Activated CD4-positive, alpha-beta memory T cell treated with anti-CD3 and anti-CD28 coated beads for 36 hours (primary cell): ENCODE measurements at places on chromosomes 1 and 21.

GRCh38 chr1:101236516-101237228, at the start of gene S1PR1:
TSS of gene S1PR1 (plus strand) at chr1:101237019. CDS start at chr1:101238985, 1,966 bp downstream.
- peak; percentile 88 for DNase-seq

- peak; percentile 79 for DNase-seq
Measured at GRCh38 chr1:167455786-167456446, 62.4 kb downstream of the CD247 start.

DNA sequence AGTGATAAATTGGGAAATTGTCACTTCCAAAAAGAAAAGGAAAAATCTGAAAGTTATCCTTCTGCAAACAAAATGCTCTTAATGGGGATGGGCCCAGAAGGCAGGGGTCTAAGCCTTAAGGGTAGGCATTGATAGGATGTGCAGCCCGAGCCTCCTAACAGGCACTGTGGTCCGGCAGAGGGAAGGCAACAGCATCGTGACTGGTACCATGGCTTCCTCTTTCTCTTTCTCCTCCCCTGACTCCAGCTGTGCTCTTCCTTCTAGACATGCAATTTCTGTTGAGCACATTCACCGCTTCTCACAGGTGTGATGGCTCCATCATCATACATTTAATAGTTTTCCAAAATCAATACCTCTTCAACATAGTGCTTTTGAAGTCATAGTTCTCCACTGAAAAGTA, 91.5 kb downstream of the SELENOF start:
- DNase-seq, result no peak

DNA sequence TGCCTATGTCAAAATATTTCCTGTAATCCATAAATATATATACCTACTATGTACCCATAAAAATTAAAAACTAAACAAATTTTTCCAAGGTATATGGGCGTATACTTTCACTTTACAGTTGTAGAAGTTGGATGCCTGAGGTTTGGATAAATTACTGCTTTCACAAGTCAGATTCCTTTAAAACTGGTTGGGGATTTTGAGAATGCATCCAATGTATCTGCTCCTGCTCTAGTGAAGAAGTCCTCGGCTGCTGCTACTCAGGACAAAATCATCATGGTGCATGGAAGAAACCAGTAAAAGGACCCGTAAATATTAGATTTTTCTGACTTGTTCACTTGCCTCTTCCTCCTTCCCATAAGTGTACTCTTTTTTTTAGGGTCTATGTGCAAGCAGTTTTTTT, 841.1 kb downstream of the USP25 start:
- DNase-seq, result no peak

DNA sequence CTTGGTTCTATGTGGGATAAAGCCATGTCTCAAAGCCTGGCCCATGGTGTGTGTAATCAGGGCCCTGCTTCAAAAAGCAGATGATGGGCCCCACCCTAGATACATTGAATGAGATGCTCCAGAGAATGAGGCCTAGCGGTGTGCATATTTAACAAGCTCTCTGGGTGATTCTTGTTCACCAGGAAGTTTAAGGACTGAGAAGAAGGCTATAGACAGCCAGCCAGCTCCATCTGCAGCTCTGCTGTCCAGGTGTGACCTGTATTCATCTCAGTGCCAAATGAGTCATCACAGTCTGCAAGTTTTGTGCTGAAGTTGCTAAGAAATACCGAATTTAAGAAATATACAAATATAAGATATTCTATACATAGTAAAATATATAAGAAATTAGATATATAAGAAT, 182.0 kb upstream of the RUNX1 start:
- no peak for DNase-seq

GRCh38 chr1:99465176-99465900, 180.6 kb upstream of the PALMD start:
- no peak for DNase-seq

DNA sequence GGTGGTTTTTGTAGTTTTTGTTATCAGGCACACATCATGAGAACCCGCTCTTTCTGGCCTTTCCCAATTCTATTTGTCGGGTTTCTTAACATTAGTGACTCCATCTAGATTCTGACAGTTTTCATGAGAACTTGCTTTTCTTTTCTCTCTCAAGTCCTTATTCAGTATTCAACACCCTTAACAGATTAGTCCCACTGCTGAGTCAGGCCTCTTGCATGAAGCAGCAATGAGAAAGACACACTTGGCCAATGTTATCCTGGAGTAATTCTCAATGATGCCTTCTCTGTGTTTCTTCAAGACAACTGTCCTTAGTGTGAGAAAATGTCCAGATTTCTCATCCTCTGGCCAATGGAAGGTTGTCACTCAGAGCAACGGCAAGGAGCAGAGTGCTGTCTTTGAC, 11.3 kb downstream of the FMO2 start:
- no peak for DNase-seq

DNA sequence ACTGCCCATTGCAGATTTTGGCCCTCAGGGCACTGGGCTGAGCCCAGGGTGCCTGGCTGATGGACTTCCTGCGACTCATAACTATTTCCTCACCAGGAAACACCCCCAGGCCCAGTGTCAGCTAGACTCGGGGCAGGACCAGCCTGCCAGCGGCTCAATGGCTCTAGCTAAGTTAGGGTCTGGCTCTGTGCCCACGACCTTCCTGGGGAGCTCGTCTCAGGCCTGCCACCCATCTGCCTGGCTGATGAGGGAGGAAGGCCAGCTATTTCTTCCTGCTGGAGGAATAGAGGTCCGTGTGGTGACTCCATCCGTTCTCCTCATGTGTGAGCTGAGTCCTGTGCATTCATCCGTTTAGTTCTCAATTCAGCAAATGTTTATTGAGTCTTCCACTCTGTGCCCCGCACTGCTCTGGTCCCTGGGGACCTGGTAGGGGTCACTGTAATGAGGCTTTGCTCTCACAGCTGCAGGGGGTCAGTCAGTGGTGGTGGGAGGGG, 44.5 kb downstream of the KIRREL1 start:
- no peak for DNase-seq

DNA sequence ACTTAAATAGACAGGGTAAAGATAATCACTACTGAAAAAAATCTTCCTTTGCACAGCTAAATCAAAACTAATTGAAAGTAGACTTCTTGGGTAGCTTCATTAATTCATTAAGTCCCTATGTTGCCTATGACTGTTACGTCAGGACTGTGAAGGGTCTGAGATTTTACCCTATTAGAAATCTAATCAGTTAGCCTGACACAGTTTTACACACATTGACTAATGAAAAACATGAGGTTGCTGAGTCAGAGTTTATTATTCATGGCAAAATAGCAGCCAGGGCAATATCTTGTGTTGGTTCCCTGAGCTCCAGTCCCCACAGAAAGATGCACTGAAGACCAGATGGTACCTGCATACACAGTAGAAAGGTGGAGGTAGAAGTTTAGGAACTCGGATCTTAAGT, 262.5 kb upstream of the ZP4 start:
- no peak for DNase-seq

DNA sequence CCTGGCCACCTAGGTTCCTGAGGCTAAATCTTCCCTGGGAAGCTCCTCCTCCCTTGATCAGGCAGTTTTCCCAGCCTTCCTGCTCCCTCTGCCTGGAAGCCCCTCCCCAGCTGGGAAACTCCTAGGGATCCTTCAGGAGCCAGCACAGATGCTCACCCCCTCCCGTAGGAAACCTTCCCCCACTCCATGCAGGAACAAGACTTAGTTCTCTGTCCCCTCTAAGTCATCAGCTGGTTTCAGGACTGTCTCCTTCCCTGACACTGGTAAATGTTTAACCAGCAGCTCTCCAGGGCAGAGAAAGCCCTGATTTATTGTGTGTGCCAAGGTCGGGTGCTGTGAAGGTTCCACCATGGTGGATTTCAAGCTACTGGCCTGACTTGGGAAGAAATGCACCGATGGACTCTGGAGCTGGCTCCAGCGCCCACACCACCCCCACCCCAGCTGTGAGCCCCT, 25.0 kb downstream of the TTC39A start:
- DNase-seq, result no peak

GRCh38 chr21:21029164-21029563, 31.0 kb downstream of the NCAM2 start:
- DNase-seq, result no peak

DNA sequence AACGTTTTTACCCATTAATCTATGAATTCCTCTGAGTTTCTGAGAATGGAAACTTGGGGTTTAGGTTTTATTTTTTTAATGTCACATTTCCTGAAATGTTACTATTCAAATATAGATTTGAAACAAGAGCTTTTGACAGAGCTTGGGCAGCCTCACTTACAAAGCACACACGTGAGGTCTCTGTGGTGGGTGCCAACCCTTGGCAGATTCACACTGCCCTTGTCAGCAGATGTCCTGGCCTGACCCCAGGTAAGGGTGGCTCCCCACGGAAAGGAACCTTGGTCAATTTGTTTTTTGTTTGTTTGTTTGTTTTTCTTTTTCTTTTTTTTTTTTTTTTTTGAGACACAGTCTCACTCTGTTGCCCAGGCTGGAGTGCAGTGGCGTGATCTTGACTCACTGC, 53.5 kb downstream of the FAAP20 start:
- DNase-seq, result no peak

DNA sequence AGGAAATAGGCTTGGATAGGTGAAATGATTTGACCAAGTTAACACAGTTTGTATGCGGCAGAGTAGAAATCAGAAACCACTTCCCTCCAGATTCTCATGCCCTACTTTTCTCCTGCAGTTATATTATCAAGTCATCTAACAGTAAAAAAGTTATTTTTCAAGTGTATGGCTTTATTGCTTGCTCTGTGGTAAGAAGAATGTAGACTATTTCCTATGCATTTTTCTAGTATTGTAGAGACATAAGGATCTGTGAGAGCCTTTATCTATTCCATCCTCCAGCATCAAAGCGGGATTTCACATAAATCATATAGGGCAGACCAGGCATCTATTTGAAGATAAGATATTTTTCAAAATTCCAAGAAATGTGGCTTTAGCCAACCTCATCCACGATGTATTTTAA, 208.5 kb downstream of the TTLL7 start:
- DNase-seq, result no peak

GRCh38 chr1:77977989-77978292, 931 bp downstream of the FUBP1 start:
- no peak for DNase-seq

- peak; percentile 43 for DNase-seq
Measured at GRCh38 chr1:41493117-41493536, 8.6 kb upstream of the EDN2 start.

- DNase-seq, result no peak
Measured at GRCh38 chr1:213119794-213120193, 68.8 kb downstream of the RPS6KC1 start.

DNA sequence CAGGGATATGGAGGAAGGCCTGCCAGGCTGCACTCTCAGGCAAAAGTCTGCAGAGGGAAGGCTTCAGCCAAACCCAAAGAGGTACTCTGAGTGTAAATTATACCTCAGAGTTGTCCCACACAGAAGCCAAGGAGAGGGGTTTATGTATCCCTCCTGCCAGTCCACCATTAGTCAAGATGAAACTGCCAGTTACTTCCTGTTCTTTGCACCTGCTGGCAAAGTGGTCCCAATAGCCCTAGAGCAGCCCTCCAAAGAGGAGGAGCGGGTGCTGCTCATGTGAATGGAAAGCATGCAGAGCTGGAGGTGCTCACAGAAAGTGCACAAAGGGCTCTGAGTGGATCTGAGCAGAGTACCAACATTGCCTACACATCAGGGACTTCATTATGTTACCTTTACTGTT, 37.1 kb upstream of the MCOLN3 start:
- DNase-seq, result no peak

DNA sequence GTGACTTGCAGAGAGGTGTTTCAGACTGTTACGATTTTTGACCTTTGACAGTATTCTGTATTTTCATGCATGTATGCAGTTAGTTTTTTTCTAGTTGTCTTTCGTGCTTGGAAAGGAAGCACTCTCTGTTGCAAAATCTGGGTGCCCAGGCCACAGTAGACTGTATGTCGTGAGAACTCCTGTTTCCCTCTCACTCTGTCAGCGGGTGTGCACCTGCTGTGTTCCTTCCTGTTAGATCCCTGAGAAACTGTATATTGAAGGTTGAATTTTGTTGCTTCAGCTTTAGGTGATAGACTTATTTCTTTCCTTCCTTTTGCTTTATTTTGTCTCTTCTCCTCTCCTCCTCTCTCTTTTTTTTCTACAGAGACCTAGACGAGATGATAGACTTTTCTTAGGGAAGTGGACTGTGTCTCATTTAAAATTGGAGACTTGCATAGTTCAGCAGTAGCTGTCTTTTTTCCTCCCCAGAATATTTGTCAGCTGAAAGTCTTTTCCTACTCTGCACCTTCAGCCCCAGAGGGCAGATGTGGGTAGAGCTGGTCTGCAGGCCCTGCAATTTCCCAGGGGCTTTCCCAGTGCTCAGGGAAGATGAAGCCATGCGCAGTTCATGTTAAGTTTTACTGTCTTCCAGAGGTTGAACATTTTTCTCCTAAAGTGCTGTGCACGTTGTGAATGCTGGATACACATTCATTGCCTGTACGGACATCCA, 1.4 kb downstream of the TRAPPC10 start:
- DNase-seq, result peak; percentile 66

- DNase-seq, result no peak
Measured at GRCh38 chr1:26345718-26346117, 8.2 kb downstream of the CRYBG2 start.

GRCh38 chr1:95005584-95005983, 67.2 kb downstream of the ALG14 start:
- DNase-seq, result no peak

- no peak for DNase-seq
Measured at GRCh38 chr1:215290018-215290417, 207.5 kb downstream of the KCNK2 start.

- no peak for DNase-seq
Measured at GRCh38 chr1:1170215-1171091, 3.2 kb upstream of the TTLL10 start.

- no peak for DNase-seq
Measured at GRCh38 chr21:19433623-19434022, 1030.0 kb upstream of the TMPRSS15 start.

- no peak for DNase-seq
Measured at GRCh38 chr1:158838660-158839059, 7.5 kb downstream of the MNDA start.

DNA sequence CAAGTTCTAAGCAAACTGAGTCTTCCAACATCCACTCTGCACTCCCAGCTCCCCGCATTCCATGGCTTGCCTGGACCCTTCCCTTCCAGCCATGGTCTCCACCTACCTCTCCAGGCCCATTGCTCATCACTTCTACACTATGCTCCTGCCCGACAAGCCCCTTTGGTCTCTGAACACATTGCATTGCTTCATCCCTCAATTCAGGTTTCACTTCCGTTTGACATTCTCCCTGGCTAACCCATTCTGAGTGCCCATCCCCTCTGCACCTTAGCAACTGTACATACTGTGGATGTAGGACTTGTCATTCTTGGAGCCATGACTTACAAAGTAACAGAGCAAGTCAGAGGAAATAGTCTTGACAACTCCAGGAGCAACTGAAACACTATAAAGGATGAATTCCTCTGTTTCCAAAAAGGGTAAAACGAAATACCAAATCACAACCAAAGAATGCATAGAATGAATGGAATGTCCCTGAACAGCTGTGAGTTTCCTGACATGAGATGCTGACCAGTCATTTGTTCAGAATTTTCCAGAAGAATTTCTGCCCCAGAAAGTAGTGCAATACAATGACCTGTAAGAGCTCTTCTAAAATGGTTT, 66.7 kb downstream of the KCNJ6 start:
- no peak for DNase-seq

DNA sequence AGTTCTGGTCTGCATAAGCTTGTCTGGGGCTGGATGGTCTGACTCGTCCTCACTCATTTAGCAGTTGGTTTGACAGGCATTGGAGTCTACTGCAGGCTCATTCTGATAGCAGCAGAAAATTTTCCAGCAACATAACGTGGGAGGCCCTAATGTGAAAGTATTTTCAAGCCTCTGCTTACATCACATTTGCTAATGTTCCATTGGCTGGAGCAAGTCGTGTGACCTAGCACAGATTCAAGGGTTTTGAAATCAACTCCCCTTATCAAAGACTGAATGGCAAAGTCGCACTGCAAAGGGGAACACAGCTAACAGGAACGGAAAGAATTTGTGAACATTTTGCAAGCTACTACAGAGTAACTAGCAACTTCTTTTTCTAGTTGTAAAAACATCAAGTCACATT, 2.3 kb upstream of the USH2A start:
- DNase-seq, result no peak
